ENCODE measurements at places on chromosomes 5 and 9.

- DNase-seq, result no peak
Observed at GRCh38 chr9:81626511-81626910, 62.8 kb downstream of the TLE1 start.

DNA sequence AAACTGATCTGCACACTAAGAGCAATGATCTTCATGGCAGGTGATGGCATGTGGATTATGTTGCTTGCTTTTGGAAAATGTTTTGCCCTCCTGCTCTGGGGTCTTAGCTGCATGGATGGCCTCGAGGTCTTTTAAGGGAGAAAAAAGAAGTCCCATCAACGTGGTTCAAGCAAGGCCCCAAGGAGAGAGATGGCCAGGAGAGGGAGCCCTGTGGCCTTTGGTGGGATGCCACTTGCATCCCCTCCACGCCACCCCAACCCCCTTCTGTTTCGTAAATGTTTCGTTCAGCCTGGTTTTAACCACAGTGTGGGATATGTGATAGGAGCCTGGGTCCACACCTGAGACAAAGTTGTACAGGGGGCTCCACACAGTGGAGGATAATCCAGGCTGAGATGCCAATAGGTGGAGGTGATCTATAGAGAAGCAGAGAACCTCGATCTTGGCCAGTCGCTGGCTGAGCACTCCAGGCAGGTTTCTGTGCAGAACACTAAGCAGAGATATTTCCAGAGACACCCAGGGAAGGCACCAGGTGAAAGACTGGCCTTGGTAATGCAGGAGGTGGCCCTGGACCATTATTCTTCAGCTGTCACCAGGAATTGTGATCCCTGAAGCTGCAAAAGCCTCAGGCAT is 25.8 kb upstream of the FRRS1L start:
- DNase-seq, result no peak

DNA sequence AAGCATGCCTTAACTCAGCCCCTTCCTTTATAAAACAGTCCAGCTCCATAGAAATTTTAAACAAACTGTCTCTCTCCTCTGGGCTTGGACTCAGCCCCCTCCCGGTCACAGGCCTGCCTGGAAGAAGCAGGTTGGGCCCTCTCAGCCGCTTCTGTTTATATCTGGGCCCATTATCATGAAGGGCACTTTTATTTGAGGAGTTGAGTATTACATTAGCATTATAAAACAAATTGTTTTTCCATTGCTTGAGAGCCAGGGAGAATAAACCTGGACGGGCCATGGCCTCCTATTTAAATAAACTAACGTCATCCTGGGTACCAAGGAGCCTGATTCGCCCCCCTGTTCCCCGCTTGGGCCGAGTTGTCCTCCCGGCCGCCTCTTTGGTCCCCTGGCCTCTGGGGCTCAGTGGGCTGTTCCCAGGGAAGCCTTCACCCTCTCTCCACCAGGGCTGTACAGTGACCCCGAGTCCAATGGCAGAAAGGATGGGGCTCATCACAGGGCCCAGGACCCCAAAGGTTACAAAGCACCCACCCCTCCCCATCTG is 13.2 kb downstream of the IRX2 start:
- DNase-seq, result no peak

DNA sequence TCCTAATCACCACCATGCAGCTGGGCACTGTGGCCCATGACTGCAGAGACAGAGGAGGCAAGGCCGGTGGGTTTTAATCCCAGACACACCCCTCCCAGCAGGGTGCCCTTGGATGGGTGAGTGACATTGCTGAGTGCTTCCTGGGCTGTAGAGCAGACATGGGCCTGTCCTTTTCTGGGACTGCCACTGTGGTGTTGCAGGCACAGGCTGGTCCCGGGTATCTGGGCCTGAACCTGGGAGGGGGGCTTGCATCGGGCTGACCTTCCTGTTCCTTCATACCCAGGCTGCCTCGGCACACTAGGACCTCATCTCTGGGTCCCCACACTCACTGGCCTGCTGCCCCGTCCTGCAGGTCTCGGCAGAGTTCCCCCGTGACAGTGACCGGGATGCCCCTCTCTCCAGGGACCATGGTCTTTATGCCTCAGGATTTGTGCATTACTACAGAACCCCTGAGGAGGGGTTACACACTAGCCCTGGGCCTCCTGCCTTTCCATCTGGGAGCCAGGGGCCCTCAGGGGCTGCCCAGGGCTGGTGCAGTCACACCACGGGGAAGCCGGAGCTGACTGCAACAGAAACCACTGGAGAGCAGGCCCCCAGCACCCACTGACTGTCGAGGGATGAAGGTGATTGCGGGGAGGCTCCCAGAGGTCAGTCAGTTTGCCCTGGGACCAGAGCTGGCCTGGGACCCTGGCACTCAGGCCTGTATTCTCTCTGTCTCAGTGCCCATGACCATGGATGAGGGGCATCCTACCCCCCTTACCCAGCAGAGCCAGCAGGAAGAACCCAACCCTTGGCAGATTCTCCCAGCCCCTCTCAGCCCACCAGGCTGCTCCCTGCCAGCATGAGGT is 8.9 kb upstream of the SLC25A48 start:
- no peak for DNase-seq

DNA sequence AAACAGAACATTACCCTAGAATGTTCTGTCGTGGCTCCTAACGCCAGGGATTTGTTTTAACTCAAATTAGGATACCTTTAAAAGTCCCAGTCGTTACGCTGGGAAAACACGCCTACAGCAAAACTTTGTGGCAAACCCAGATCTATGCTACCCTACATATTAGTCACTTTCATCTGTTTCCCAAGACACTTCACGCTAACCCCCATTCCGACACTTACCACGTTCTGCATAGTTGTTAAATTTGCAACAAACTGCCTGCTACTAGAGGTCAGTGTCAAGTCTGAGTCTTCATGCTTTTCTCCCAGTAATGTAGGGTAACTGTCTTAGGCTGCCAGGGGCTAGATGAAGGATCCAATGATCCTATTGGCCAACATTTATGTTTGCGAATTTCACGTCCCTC is 140.3 kb downstream of the RASEF start:
- no peak for DNase-seq

- no peak for DNase-seq
Observed at GRCh38 chr9:124212381-124213050, 45.2 kb upstream of the NEK6 start.

- no peak for DNase-seq
Observed at GRCh38 chr9:89412541-89412940, 85.4 kb downstream of the SEMA4D start.

GRCh38 chr5:81360640-81361039 is 33.3 kb downstream of the ACOT12 start:
- no peak for DNase-seq

DNA sequence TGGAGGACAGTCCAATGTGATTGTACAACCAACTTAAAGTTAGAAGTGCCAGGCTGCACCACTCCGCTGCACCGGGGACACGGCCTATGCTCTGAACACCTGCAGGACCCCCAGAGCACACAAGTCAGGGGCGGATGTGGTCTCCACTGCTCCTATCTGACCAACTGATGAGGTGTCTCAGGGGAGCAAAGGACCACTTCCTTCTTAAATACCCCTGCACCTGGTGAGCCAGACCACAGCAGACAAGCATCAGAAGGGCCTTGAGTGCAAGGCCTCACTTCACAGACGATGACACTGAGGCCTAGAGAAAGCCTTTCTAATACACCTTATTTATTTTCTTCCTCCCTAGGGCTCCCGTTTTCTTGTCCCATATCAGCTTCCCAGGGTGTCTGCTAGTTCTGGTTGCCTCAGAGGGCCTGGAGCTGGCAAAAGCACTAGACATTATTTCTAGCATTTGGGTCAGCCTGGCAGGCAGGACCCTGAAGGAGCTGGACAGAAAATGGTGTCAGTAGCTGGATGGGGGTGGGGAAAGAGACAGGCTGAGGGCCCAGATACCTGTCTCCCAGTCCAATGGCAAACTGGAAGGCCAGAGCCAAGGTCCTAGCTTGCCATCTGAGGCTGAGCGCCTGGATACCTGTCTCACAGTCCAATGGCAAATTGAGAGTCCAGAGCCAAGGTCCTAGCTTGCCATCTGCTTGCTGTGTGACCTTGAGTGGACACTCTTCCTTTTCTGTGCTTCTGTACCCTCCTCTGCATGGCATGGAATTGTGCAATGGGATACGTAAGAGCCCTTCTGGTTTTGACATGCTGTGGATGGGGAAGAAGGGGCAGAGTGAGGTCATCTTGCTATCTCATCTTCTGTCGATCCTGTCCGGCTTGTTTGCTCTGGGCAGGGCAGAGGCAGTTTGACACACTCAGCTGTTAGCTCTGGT is 9.0 kb downstream of the CCDC69 start:
- DNase-seq, result peak; percentile 63
